ENCODE measurements at places on chromosomes 4 and X.

DNA sequence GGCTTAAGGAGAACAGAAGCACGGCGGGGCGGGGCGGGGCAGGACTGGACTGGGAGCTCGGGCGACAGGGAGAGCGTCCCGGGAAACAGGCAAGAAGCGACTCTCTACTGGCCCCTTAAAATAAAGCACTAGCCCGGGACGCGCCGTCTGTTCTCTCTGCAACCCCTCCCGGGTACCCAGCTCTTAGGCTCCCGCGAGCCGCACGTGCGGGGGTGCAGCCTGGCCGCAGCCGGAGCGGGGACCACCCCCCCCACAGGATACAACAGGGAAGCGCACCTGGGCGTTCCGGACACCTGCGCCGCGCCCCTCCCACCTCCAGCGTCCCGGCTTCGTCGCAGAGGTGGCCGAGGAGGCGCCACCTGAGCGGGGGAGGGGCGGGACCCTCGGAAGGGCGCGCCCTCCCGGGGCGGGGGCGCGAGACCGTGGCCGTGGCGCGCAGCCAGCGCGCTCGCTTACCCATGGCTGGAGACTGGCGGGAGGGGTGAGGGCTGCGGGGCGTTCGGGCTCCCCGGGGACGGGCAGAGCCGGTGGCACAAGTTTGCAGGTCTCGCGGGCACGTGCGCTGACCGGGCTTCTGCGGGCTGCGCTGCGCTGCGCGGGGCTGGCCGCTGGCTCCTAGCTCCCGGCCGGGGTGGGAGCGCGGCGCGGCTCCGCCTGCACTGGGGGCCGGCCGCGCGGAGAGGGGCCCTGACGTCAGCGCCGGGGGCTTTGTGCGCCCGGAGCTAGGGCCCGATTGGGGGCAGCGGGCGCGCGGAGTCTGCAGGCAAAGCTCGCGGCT lies 91.5 kb downstream of the GEMIN8 start:
- no peak for DNase-seq

DNA sequence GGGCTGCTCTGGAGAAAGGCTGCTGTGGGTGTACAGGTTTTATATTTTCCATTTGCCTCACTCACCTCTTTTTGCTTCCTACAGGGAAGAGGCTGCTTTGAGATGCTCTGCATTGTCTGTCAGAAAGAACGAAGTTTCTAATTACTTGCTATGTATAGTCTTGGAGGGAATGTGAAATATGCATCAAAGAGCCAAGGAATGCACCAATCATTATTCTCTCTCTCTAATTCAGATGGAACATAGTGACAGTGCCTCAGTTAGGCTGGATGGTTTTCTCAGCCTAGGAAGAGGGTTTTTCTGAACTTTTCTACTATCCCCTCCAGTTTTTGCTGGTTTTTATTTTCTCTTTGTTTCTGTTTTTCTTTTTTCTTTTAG lies 106.8 kb upstream of the SLC4A4 start:
- DNase-seq: no peak

GRCh38 chr4:128649575-128650205 lies 159.8 kb upstream of the JADE1 start:
- no peak for DNase-seq

- DNase-seq: no peak
Observed at GRCh38 chr4:173508386-173509035, 21.5 kb downstream of the HAND2 start.

GRCh38 chrX:39518476-39519029 lies 579.2 kb downstream of the BCOR start:
- no peak for DNase-seq

DNA sequence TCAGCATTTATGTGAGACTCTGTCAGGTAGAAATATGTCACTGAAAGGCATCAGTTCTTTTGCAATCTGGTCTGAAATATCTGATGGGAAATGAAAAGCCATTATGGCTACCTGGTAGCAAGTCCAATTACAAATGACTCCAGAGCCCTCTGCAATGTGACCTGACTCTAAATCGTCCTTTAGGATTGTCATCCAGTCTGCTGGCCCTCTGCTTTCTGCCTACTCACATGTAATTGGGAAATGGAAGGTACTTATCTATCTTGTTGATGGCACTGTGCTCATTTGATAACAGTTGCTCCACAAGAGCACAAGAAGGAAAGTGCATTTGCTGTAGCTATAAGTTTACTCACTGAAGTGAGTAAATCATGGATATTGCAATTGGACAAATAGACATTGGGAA lies 799.8 kb downstream of the RAPGEF2 start:
- DNase-seq: no peak

- no peak for DNase-seq
Observed at GRCh38 chr4:87846226-87846625, 13.5 kb downstream of the MEPE start.

- no peak for DNase-seq
Observed at GRCh38 chr4:105551965-105552746, at the start of gene ARHGEF38. TSS of gene ARHGEF38 (plus strand) at chr4:105552620. CDS start at chr4:105552766, 146 bp downstream.

- no peak for DNase-seq
Observed at GRCh38 chr4:498328-498904, 540 bp downstream of the ZNF721 start.

DNA sequence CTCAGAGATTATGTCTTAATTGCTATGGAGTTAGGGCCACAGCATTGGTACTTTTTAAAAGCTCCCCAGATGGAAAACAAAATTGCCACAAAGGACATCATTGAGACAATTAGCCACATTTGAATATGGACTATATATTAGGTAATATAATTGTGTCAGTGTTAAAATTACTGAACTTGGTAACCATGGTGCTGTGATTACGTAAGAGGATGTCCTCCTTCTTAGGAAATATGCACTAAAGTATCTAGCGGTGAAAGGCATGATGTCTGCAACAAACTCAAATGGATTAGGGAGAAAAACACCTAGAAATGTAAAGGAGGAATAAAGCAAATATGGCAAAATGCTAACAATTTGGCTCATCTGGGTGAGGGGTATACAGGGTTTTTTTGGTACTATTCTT lies 89.9 kb upstream of the PAK3 start:
- DNase-seq: no peak

DNA sequence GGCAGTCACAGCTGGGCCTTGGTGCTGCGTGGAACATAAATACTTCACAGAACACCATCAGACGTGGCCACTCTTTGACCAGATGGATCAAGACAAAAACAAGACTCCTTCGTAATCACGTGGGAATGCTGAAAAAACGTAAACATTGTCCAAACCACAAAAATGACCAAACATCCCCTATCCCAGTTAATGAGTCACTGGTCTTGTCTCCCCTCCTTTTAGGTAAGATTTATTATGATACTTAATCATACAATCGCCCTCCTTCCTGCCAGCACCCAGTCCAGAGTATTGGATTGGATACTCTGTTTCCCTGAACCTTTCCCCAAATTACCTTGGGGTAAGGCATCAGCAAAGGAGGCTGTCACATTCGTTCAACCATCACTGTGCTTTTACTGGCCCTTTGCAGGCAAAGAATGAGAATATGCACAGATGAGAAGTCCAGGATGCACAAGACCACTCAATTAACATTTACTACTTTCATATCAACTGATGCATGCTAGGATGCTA lies 601 bp upstream of the TCEANC start:
- DNase-seq: no peak

DNA sequence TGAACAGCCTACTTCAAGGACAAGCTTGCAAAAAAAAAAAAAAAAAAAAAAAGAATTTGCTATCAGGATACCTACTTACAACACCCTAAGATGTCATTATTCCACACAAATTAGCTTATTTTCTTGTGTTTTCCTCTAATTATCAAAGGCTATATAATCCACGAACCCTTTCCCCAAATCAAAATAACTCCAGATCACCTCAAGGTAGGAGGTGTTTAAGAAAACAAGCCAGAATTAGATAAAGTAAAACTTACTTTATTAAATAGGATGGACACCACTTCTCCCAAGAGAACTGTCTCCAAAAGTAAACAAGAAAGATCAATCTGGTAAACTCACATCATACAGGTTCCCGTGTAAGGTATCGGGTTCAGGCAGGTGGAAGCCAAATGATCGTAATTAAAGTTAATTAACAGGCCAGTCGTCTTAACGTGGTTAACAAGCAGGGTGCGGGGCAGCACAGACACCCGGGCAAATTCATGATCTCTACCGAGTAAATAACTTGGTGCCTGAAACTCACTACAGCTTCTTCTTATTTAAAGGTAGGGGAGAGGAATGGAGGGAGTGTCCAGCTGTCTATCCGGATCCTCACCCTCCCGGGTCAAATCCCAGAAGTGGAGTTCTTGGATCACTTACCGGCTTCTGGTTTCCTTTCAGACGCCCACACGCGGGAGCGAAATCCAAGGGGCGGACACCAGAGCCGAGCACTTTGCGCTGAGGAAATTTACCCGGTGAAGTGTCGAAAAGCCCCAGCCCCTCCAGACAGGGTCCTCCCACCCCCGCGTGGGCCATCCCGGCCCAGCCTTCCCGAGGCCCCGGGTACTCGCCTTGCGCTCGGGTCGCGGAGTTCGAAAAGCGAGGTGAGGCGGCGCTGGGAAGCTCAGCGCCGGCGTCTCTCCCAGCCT lies 708 bp downstream of the ARAP2 start:
- peak; percentile 45 for DNase-seq

- DNase-seq: no peak
Observed at GRCh38 chr4:8516996-8517550, 63.1 kb upstream of the GPR78 start.

DNA sequence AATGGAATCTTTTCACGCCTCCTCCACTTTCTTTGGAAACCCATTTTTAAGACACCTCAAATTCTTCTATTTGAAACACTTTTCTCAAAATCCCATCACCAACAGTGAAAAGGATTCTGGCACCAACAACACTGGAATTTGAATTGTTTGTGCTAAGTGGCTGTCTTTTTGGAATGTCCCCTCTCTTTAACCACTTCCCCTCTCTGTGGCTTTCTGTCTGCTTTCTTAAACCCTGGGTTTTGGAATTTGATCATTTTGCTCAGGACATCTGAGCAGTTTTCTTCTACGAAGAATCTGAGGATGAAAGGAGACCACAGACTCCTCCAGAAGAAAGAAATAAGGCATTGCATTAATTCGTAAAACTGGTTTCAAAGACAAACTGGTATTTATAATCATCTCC lies 89.0 kb downstream of the MXRA5 start:
- no peak for DNase-seq

DNA sequence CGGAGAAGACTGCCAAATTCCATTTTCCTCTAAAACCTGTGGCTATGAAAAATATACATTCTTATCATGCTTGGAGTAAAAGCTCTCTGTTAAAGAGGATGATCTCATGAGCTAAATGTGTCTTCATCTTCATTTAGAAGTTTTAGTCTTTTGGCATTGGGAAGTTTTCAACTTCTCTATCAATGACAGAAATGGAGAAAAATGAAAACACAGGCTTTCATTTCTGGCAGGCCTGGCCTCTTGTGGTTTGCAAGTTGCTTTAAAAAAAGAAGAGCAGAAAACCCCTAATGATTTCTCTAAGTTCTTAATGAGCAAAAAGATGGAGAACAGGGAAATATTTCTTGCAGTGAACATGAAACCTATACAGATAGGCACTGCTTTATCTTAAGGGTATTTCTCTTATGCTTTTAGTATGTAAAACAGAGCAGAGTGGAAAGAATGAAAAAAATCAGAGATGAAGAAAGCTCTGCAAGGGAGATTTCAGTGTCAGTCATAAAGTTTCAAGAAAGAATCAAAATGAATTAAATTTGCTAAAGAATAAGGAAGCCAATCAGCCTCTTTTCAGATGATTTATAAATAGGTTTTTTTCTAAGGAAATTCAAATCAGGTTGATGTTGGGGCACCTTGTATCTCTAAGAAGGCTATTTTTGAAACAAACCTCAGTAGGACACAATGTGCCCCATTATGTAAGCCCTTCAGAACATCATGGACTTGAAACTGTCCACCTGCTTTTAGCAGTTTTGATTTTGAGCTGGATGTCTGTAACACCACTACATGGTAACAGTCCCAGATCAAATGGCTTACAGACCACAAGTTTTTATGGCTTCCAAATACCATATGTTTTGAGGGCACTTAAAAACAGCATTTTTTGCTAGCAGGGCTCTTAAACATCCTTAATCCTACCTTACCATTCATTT lies 225.0 kb downstream of the GRIA3 start:
- DNase-seq: no peak

DNA sequence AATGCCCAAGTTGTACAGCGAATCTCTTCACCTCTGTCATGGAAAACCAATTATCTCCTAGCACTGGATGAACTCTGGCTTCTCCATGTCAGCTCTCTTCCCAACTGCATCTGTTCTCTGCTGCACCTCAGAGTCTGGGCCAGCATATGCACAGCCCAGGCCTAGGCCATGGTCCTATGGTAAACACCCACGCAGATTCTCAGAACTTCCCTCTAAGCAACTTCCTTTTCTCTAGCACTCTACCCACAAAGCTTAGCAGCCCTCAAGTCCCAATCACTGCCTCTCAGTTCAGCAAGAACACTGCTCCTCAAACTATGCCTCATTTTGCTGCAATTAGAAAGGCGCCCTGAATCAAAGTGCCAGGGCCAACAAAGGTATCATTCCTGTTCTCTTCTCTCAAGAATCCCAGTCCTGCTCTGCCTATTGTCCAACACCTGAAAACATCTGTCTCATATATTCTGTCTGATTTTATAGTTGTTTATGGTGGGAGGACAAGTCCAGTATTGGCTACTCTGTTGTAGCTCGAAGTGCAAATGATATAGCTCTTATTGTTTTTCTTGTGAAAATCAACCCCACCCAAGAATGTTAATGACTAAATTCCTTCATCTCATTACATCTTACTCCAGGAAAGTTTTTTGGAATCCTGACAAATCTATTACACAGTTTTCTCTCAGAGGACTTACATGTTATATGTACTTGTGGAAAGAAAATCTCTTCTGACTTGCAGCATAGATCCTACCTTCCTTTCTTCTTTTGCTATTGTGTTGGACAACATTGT lies 85.4 kb downstream of the DCHS2 start:
- no peak for DNase-seq

- no peak for DNase-seq
Observed at GRCh38 chr4:2829933-2830451, 13.7 kb upstream of the ADD1 start.

- no peak for DNase-seq
Observed at GRCh38 chrX:21167494-21167893, 206.7 kb upstream of the CNKSR2 start.

GRCh38 chrX:54024350-54024749 lies 19.9 kb downstream of the PHF8 start:
- no peak for DNase-seq

GRCh38 chrX:136266828-136267227 lies 15.6 kb upstream of the MAP7D3 start:
- no peak for DNase-seq

All from activated CD4-positive, alpha-beta T cell treated with anti-CD3 and anti-CD28 coated beads, Interleukin-2, amount 50 U/mL, for 4 hours (primary cell).